ENCODE measurements at places on chromosomes 2 and 18.

DNA sequence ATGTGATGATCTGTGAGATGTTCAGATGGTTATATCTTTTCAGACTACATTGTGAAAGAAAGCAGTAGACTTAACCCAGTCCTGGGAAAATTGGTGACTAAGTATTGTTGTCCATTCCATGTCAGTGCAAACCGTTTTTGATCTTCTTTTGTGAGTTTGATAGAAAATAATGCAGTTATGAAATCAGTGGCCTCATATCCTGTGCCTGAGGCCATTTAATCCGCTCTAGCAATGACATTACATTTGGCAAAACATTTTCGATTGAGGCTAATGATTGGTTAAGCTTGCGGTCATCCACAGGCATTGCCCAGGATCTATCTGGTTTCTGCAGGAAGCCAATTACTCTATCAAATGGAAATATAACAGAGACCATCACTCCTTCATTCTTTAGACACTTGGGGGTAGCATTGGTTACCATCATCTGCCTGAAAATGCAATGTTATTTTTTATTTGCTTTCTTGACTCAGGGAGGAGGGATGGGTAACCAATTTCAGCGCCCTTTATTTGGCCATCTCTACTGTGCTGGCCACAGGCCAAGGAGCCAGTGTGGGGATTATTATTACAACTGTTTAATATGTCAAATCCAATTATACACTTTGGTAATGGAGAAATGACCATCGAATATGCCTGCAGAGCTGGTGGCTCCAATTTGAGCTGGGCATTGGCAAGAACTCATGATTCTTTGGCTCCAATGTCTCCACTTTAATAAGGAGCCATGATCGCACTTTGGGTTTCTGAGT, 33.6 kb downstream of the TRIB2 start:
- no peak for DNase-seq

- no peak for DNase-seq
These were observed 48.4 kb downstream of the TMEM17 start for GRCh38 chr2:62457556-62457955.

GRCh38 chr2:3332133-3332532, 45.5 kb downstream of the EIPR1 start:
- no peak for DNase-seq

DNA sequence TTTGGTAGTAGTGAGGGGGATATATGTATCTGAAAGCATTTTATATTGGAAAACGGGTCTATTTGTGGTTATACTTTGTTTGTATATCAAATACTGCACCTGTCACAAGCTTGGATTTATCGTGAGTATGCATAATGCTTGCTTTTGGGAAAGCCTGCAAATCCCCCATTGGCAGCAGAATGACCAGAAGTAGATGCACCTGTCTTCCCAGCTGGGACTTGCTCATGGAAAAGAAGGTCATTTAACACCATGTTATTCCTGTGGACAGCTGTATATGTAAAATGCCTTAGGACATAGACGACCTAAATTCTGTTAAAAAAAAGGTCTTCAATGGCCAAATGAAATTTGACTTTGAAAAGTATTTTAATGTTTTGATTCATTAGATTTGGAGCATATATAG, 599.4 kb downstream of the XIRP2 start:
- no peak for DNase-seq

DNA sequence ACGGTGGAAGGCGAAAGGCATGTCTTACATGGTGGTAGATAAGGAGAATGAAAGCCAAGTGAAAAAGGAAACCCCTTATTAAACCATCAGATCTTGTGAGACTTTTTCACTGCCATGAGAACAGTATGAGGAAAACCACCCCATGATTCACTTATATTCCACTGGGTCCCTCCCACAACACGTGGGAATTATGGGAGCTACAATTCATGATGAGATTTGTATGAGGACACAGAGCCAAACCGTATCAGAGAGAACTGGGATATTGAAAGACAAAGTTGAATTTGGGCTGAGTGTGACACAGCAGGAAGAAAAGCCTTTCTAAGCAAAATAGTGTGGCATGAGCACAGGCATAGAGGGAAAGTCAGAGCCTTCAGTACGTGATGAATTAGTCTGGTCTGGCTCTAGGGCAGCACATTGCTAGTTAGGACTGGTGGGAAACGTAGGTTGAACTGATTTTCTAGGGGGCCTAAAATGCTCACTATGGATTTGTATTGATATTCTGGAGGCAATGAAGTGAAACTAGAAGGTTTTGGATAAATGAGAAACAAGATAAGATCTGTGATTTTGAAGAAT, 84.8 kb upstream of the RND3 start:
- DNase-seq = no peak

GRCh38 chr2:74831693-74832530, 2.0 kb upstream of the HK2 start:
- DNase-seq = no peak

- no peak for DNase-seq
These were observed 56.9 kb upstream of the WIPF1 start for GRCh38 chr2:174654419-174654941.

GRCh38 chr18:24396082-24396633, 1.5 kb downstream of the OSBPL1A start:
- no peak for DNase-seq

DNA sequence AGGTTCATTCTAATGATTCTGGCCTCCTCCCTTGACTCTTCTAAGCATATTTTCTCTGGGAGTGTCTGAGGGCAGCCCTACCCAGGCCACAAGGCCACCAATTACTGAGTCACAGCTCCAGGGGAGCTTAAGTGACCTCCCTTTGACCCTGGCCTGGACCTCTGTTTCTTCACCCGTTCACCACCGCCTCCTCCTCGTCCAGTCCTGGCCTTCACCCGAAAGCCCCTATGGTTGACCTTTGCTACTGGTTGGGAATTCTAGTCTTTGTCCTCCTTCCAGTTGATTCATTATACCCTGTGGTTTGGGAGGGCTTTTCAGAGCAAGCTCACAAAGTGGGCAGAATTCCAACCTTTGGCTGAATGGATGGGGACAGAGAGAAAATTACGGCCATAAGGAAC, 72.6 kb downstream of the NRP2 start:
- no peak for DNase-seq

DNA sequence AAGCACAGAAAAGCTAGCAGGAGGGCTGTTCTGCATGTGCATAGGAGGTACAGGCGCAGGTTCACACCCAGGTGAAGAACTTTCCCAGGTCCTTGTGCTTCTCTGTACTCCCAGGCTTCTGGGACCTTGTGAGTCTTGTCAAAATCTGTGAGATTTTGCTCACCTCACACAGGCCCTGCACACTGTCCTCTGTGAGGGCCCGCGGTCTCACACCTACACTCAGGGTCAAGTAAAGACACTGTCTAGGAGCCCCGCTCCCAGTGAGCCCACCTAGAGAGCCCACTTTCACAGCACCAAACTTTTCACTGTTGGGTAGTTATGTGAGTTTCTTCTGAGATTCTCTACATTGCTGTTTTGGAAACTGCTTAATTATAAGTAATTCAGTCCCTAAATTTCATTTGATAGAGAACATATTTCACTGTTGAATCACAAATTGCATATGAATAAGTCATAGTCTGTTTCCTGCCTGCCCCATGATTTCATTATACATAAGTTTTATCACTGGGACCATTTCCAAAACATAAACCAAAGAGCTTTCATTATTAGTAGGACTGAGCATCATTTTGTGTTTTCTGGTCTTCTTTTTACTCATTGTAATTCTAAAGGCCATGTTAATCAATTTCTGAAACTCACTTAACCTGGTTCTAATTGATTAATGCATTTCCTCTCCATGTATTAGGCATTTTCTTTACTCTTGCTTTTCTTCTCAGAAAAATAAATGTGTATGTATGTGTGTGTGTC, 234.2 kb upstream of the SPOPL start:
- no peak for DNase-seq

GRCh38 chr2:223501641-223502040, 100.5 kb downstream of the SCG2 start:
- no peak for DNase-seq

GRCh38 chr2:105778080-105778607, 33.4 kb downstream of the NCK2 start:
- no peak for DNase-seq

- no peak for DNase-seq
These were observed 93.0 kb downstream of the NRP2 start for GRCh38 chr2:205775097-205775877.

DNA sequence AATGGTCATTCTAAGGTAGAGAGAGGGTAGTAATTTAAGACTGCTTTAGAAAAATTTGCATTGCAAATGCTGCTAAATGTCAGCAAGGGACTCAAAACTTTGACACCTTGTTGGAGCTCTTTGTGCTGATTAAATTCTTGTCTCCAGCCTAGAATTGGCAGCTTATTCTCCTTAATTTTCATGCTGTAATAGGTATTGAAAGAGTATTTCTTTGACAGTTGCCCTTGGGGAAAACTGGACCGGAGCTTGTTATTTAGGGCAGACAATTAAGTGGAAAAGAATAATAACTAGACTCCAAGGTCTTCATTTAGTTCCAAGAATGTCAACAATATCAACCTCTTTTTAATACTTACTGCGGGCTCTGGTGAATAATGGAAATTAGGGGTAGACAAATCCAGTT, 264.0 kb downstream of the TPGS2 start:
- no peak for DNase-seq

DNA sequence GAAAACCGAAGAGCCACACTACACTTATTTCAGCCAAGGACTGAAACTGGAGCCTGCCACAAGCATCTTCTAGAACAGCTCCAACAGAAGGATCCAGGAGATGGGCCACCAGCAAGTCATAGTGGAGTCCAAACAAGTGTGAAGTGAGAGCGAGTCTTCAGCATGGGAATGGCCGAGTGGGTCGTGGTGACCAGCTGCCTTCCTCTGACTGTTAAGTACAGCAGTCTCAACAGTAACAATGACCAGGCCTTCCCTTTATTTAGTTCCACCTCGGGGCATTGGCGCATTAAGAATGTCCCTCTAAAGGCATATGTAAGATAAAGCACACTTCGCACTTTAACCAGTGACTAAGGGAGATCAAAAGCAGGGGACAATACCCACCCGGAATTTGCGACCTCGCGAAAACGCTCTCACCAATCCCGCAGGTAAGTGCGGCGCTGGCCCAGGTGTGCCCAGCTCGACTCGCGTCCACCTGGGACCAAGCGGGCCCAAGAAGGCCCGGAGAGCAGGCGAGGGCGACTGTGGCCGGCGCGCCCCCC, 1.1 kb downstream of the L3MBTL4 start:
- no peak for DNase-seq

- DNase-seq = no peak
These were observed 44.5 kb upstream of the MAP4K3 start for GRCh38 chr2:39481611-39482010.

- DNase-seq = no peak
These were observed 661.6 kb downstream of the PLCL1 start for GRCh38 chr2:198465970-198466369.

GRCh38 chr2:172416447-172417058, 10.8 kb upstream of the ITGA6 start:
- no peak for DNase-seq

GRCh38 chr2:7022492-7023385, 105.5 kb downstream of the RNF144A start:
- DNase-seq = no peak

DNA sequence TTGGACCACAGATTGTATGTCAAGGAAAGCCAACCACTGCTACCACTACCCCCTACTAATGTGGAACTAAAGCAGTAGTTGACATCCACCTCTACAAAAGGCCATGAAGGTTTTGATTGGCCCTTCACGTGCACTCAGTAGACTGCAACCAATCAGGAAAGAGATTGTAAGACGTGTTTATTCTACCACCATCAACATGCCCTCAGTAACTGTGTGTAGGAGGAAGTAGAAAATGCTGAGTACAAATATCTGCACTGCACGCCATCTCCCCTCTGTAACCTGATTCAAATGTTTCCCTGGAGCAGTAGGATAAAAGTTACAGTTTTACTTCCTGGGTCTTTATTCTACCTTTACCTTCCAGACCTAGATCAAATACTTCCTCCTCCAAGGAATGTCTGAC, 2.9 kb upstream of the CASP10 start:
- no peak for DNase-seq

GRCh38 chr18:75739682-75740081, 312.2 kb upstream of the SMIM21 start:
- no peak for DNase-seq

GRCh38 chr18:13456736-13457271, 238.2 kb downstream of the LDLRAD4 start:
- no peak for DNase-seq

- no peak for DNase-seq
These were observed 6.8 kb upstream of the GREB1 start for GRCh38 chr2:11527001-11527400.

DNA sequence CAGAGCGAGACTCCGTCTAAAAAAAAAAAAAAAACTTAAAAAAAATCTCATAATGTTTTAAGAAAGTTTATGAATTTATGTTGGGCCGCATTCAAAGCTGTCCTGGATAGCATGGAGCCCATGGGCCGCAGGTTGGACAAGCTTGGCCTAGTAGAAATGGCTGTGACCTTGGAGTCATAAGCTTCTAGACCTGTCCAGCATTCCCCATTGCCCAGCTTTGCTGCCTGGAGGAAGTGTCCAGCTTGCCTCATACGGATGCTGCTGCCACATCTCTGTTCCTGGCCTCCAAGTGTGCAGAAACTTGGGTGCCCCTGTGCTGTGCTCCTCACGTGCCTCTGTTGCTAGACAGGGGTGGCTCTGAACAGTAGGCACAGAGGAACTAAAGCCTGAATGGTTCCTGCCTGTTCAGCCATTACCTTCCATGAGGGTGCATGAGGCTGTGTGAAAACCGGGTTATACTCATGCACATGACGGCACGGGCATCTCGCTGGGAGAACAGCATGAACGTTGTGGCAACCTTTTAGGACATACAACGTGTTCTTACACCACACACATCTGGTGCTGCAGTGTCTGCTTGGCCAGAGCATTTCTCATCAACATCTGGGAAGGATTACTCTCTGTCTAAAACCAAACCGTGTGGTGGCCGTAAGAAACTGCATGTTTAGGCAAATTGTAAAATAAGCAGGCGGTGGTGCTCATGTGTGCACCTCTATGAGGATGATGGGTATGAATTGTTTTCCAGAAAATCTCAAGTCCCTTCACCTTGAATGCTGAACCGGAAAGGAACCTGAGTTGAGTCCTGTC, 38.2 kb downstream of the FHOD3 start:
- DNase-seq = no peak
